ENCODE measurements at places on chromosomes 11 and 22. TPM values are rescaled to one million over a fixed set of nuclear protein-coding genes. Genes with fewer than 3 reads are reported as not detected.
A peak's percentile ranks its signal among the peaks of the same experiment; 100 is the strongest.

The LINC01488 gene
- 3.6 TPM for total RNA-seq

The SLC6A5 gene
- not detected for total RNA-seq

The OR6A2 gene
- 0.05 TPM for total RNA-seq

The CCDC81 gene
- total RNA-seq, result not detected

The SHANK2 gene
- total RNA-seq, result 0.21 TPM

GRCh38 chr11:120235024-120235628 lies 4.8 kb upstream of the POU2F3 start:
- peak; percentile 62 for DNase-seq

- no peak for DNase-seq
These were observed 38.0 kb downstream of the TMEM123 start for GRCh38 chr11:102414559-102414958.

- DNase-seq, result peak; percentile 24
These were observed 621 bp downstream of the KCNC1 start for GRCh38 chr11:17734986-17735817.

- DNase-seq, result no peak
These were observed 53.7 kb upstream of the NECTIN1 start for GRCh38 chr11:119782739-119783072.

DNA sequence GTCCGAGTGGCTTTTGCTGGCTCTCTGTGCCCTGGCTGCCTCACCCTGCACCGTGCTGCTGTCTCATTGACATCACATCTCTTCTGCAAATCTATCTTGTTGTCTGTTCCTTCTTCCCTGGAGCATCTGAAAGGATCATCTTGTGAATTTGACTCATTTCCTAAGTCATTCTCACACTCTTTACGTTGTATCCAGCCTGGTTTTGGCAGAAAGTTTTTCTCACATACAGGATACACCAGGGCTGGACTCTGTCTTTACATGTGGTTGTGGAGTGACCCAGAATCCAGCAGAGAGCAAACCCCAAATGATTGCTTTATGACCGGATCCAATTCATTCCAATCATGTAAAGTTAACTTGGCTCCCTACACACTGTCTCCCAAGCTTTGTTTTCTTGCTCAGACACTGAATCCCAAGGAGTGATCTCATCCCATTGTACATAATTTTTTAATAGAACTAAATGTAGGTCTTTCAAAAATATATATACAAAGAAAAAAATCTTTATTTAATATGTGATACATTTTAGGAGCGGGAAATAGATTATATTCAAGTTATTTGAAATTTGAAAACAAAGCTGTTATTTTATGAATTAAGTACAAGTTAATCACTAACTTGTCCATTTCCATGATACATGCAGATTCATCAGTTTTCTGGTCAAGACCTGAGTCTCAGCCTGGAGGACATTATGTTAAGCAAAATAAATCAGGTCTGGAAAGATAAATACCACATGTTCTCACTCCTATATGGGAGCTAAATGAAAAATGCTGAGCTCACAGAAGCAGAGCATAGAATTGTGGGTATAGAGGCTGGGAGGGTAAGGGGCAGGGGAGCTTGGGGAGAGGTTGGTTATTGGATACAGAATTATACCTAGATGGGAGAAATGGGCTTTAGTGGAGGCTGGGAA lies 2.9 kb upstream of the RFPL1 start:
- DNase-seq, result peak; percentile 74

- DNase-seq, result no peak
These were observed 1.0 kb downstream of the ADM2 start for GRCh38 chr22:50482107-50483074.

Measured in SK-MEL-5 (cell line).